ENCODE measurements at places on chromosomes 13 and 19. TPM values are rescaled to one million over a fixed set of nuclear protein-coding genes. Genes with fewer than 3 reads are reported as not detected.

- DNase-seq, result no peak
Measured at GRCh38 chr13:110320645-110321044, 13.6 kb downstream of the COL4A2 start.

DNA sequence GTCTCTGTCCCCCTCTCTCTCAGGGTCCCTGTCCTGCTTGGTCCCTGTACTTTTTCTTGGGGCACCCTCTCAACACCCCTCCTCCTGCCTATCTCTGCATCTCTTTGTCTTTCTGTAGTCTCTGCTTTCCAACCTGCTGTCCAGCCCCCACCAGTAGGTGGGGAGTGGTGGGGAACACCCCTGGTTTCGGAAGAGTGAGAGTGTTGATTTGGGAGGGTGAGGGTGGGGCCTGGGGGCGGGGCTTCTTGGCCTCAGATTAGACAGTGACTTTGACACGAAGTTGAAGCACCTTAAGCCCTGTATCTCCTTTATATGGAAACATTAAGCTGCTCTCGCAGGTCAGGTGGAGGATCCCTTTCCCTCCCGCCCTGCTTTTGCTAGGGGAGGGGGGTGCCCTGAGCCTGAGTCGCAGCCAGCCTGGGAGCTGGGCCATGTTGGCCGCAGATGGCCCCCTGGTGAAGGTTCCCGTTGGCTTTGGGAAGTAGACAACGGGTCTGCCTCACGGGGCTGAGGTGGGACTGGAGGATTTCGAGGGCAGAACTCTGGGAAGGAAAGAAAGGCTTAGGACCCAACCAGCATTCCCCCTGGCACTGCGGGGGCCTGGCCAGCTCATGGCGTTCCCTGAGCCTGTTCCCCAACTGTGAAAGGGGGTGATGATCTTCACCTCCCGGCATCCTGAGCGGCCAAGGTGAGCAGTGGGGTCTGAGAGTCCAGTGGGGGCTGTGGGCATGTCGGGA, at the start of gene KCNJ14:
TSS of gene KCNJ14 (plus strand) at position 404 of the 737 bp plus-strand sequence. CDS start 6,151 bp downstream, outside the sequence.
- DNase-seq, result no peak

- no peak for DNase-seq
Measured at GRCh38 chr19:21328406-21328805, 804 bp downstream of the ZNF708 start.

DNA sequence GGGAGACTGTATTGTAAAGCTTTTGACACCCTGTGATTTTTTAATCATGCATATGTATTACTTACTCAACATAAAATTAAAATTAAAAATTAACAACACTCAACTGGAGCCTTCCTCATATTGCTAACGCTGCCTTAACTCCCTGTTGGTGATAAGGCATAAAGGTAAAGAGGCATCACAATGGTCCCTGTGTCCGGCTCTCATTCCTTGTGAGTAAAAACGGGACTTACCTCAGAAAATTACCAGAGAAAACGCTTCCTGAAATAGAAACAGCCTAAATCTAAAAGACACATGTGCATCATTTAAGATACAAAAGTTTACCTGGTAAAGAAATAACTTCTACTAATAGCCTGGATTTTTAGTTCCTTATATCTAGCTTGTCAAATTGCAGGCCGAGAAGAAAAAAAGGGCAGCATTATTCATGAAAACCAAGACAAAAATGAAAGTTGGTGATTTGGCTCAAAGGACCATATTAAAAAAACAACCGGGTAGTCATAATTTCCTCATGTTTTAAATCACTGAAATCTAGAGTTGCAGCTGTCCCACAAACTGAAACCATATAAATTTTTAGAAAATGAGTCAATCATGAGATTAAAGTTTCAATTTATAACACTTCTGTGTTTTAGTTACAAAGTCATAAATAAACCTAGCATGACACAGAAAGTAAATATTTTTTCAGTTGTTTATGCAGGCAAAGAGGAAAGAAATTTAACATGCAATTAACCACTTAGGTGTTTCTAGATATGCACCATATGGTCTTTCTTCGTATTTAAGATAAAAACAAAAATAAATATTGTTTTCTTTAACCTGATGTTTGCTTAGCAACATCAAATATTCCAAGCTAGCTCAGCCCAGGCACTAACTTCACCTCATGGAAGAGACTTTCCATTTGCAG, 94.7 kb downstream of the MIPEP start:
- no peak for DNase-seq

DNA sequence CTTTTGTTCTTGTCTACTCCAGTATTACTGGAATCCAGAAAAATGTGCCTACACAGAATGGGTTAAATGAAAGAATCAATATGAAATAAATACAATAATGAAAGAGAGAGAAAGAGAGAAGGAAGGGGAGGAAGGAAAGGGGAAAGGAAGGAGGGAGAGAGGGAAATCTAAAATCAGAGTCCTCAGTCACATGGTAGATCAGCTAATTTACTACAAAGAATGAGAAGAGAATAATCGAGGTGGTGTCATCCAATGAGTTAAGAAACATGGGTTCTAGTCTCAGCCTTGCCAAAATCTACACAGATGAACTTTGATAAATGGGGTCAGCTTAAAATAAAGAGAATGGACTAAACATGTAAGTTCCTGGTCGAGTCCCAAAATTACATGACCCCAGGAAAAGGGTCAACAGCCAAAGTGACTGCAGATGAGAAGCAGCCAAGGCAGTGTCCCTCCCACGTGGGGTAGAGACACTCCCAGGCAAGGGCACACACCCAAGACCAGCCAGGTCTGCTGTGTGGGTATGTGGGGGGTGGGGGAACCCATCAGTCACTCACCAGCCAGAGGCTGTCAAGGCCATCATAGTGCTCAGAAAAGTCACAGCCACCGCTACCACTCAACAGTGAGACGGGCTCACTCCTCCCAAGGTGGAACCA, 103.6 kb downstream of the STK24 start:
- DNase-seq, result no peak

DNA sequence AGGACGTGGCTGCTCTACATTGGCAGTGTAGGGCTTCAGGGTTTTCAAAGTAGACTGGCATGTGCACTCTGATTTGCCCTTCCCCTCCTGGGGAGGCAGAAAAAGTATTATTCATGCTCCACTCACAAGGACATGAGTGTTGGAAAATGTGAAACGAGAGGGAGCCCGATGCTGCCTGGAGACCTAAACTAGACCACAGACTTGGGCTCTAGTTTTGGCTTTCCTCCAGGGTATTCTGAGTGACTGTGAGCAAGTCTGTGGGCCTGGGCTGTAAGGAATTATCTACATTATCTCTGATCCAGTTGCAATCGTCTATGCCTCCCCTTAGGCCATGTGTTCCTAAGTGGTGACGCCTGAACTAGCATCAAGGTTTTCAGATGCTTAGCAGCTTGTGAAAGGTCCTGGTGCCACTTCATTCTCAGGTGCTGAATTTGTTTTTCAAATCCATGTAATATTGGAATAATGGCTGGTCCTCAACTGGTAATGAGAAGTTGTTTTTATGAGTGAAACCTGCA, 55.0 kb downstream of the MRPL57 start:
- DNase-seq, result no peak

DNA sequence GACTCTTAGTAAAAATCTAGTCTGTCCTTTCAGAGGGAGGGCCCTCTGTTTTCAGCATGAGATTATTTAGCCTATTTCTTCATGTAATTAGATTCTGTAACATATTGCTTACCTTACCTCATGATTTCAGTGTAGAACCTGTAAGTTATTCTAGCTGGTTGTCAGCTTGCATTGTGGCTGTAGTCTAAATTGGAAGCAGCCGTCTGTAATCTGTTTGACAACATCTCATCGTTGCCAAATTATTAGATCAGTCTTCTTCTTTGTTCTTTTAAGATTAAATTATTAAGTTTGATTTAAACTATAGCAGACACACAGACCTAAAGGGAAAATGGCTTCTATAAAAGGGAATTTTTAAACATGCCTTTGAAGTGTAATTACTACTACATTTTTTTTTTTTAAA, 34.8 kb downstream of the SLAIN1 start:
- DNase-seq, result no peak

- DNase-seq, result no peak
Measured at GRCh38 chr13:37863708-37864107, 5.9 kb downstream of the TRPC4 start.

DNA sequence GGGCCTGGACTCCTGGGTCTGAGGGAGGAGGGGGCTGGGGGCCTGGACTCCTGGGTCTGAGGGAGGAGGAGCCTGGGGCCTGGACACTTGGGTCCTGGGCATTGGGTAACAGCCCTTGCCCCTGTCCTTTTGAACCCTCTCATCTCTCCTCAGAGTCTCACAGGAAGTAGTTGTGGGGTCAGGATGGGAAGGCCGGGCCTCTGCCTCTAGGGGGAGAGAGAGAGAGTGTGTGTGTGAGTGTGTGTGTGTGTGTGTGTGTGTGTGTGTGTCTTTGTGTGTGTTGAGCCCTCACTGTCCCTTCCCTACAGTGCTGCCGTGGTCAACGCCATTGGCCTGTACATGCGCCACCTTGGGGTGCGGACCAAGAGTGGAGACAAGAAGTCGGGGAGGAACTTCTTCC, 10.9 kb downstream of the ARHGEF1 start:
- peak; percentile 57 for DNase-seq

- peak; percentile 90 for DNase-seq
Measured at GRCh38 chr19:1066748-1067340, at the start of gene ARHGAP45. Gene ARHGAP45, plus strand, starts transcription at chr19:1067167. Its CDS starts 239 bp downstream, at chr19:1067406.

GRCh38 chr13:50801087-50801931, 42.2 kb downstream of the DLEU7 start:
- peak; percentile 66 for DNase-seq

GRCh38 chr19:33403973-33404304, 30.4 kb downstream of the CEBPG start:
- no peak for DNase-seq

- no peak for DNase-seq
Measured at GRCh38 chr13:107209824-107210722, 642.1 kb upstream of the ARGLU1 start.

- no peak for DNase-seq
Measured at GRCh38 chr13:64223016-64223415, 2807.4 kb upstream of the PCDH20 start.

DNA sequence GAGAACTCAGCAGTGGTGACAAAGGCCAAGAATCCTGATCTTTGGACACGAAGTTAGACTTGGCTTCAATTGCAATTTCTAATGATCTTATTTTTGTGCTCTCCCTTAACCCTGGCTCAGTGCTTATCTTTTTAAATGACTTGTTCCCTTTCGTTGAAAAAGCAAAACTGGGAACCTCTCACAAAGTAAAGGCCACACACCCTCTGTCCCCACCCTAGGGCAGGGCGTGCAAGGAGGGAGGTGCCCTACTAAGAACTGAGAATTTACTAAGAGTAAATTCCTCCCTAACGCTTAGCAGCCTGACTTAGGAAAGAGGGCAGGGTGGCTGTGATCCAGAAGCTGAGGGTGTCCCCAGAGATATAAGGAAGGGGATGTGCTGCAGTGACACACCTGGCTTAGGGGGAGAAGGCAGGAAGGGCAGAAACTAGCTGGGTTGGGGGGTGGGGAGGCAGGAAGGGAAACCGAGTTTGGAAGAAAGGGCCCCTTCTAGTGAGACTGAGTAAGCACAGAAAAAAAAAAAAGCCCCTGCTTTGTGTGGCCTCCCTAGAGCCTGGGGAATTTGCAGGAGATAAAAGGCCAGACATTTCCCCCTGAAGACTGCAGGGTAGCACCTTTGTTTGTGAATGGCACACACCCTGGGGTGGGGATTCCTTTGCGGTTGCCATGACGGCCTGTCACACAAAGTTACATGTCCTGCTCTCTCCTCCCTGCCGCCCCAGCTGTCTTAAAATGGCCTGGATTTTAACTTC, 435.1 kb downstream of the EFNB2 start:
- no peak for DNase-seq

DNA sequence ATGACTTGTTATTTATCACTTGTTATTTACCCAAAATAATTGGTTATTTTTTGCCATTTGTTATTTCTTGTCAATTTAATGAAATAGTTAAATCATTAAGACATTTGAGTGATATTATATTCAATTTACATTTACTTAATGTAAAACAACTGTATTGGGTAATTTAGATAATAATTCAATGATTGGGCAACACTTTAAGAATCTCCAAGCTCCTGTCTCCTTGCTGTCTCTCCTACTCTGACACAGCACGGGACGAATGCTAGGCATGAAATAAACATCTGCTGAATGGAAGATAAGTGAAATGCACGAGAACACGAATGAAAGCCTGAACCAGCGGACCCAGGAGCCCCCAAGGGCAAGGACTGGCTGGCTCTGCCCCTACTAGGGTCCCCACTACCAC, 5.7 kb upstream of the PPP6R1 start:
- DNase-seq, result no peak

DNA sequence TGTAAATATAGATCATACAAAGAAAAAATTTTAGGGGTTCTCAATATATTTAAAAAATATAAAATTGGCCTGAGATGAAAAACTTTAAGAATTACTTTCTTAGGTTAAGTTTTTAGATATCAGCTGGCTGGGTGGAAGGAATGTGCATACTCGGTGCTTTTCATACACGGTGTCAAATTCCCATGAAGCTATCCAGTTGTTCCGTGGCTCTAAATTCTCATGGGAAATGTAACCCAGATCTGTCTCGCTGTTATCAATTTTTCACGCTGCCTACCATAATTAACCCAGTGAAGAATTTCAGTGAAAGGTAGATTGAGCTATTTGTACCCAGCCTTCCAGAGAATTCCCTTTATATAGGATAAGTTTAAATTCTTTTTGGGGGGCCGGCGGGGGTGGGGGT, 11.6 kb upstream of the ZNF835 start:
- no peak for DNase-seq

DNA sequence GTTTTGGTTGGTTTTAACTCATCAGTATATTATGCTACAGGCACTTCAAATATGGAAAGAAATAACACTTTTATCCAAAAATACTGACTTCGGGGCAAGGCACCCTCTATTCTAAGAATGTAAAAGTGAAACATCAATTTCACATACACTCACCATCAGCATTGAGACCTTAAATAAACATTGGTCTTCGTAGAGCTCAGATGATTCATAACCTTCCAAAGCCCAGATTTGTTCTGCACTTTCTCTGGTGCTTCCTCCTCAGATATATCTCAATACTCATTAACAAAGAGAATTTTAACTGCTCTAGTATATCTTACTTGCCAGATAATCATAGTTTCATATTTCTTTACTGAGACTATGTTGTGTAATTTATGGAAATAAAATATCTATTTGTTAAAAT, 794.3 kb downstream of the LIG4 start:
- no peak for DNase-seq

GRCh38 chr13:62093984-62094780, 678.5 kb upstream of the PCDH20 start:
- DNase-seq, result no peak

- peak; percentile 35 for DNase-seq
Measured at GRCh38 chr13:82688400-82688994, 1193.8 kb downstream of the SLITRK1 start.

DNA sequence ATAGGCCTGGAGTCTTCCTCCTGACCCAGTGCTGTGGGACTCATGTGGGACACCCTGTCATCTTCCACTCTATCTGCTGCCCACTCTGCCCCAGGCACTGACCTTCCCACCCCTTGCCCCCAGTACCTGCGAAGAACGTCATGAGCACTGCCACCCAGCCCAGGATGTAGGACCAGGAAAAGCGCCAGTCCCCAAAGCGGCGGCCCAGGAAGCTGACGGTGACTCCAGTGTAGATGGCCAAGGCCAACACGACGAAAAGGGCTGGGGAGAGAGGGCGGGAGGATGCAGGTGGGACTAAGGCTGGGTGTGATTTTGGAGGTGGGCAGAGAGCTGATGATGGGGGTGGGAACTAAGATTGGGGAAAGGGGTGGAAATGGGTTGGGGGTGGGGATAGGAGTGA, 7.4 kb downstream of the LIM2 start:
- no peak for DNase-seq

The GJA3 gene
- not detected for polyA plus RNA-seq

The SULT2A1 gene
- not detected for polyA plus RNA-seq

The LRFN3 gene
- 0.32 TPM for polyA plus RNA-seq

The FBN3 gene
- not detected for polyA plus RNA-seq

The ZNF723 gene
- not detected for polyA plus RNA-seq

The CCDC70 gene
- not detected for polyA plus RNA-seq

The RNF113B gene
- not detected for polyA plus RNA-seq

The ZFR2 gene
- 3.1 TPM for polyA plus RNA-seq

The NECTIN2 gene
- polyA plus RNA-seq, result 0.09 TPM

The SLC27A5 gene
- 14.8 TPM for polyA plus RNA-seq
